ENCODE measurements at places on chromosomes 4 and X.

GRCh38 chr4:139969635-139970266 lies 184.2 kb downstream of the MAML3 start:
- no peak for DNase-seq

DNA sequence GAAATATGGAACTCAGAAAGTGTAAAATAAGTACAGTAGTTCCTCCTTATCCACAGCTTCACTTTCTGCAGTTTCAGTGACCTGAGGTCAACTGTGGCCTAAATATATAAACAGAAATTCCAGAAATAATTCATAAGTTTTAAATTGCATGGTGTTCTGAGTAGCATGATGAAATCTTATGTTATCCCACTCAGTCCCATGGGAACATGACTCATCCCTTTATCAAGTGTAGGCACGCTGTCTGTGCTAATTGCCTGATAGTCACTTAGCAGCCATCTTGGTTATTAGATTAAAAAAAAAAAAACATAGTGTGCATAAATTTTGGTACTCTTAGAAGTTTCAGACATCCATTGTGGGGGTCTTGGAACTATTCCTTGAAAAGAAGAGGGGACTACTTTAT lies 983.4 kb upstream of the ADGRL3 start:
- DNase-seq = no peak

DNA sequence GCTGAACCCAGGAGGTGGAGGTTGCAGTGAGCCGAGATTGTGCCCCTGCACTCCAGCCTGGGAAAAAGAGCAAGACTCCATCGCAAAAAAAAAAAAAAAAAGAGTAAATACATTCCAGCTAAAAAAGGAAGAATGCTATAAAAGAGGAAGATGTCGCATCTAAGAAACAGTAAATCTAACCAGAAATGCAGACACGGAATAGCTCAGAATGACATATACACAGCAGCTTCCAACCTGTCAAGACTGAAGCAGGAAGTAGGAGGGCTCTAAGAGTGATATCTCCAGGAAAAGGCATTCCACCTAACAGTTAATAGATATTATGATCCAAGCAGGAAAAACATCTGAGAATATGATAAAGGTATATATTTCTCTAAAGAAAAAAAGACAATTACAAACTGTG lies 16.0 kb downstream of the CLOCK start:
- DNase-seq = no peak

GRCh38 chr4:138789796-138790195 lies 225.8 kb upstream of the NOCT start:
- DNase-seq = no peak

- no peak for DNase-seq
Observed at GRCh38 chr4:84394386-84394785, 104.7 kb downstream of the NKX6-1 start.

- no peak for DNase-seq
Observed at GRCh38 chrX:100658941-100659381, 15.0 kb downstream of the SRPX2 start.

DNA sequence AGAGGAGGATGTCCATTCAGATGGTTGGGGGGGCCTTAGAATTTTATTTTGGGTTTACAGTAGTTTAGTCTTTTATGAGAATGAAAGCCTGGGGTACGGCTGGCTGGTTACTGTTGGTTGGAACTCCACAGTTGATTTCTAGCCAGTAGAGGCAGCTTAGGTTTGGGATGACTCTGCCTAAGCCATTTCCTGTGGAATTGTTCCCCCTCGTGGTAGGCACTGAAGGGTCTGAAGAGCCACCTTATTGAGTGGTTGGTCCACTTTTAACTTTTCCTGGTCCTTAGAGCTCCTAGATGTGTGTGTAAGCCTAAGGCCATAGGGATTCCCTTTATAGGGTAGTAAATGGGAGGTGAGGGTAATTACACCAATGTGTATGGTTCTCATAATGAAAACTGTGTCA lies 19.7 kb downstream of the SPIN3 start:
- no peak for DNase-seq

DNA sequence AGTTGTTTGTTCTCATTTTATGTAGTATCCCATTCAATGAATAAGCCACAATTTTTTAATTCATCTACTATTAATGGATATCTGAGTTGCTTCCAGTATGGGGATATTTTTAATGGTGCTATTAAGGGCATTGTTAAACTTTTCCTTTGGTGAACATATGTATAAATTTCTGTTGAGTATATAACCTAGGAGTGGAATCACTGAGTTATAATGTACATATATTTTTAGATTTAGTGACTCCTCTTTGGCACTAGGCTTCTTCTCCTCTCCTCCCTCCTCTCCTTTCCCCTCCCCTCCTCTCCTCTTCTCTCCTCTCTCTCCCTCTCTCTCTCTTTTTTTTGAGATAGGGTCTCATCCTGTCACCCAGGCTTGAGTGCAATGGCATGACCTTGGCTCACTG lies 26.4 kb downstream of the RBM47 start:
- no peak for DNase-seq

DNA sequence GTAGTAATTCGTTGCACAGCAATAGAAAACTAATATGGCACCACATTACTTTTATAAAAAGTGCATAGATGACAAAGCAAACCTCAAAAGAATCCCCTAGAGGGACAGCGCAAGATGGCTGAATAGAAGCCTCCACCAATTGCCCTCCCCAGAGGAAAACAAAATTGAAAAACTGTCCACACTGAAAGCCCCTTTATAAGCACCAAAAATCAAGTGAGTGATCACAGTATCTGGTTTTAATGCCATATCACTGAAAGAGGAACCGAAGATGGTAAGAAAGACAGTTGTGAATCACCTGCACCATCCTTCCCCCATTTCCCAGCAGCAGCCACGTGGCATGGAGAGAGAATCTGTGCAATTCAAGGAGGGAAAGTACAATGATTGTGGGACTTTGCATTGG lies 522.2 kb downstream of the GLUD2 start:
- DNase-seq = no peak

GRCh38 chr4:87079967-87080366 lies 140.5 kb downstream of the KLHL8 start:
- no peak for DNase-seq

All from CD4-positive, alpha-beta T cell treated with Interleukin-6 for 4 hours (primary cell).